ENCODE measurements at places on chromosomes 3 and 15. TPM values are rescaled to one million over a fixed set of nuclear protein-coding genes. Genes with fewer than 3 reads are reported as not detected.
A peak's percentile ranks its signal among the peaks of the same experiment; 100 is the strongest.

DNA sequence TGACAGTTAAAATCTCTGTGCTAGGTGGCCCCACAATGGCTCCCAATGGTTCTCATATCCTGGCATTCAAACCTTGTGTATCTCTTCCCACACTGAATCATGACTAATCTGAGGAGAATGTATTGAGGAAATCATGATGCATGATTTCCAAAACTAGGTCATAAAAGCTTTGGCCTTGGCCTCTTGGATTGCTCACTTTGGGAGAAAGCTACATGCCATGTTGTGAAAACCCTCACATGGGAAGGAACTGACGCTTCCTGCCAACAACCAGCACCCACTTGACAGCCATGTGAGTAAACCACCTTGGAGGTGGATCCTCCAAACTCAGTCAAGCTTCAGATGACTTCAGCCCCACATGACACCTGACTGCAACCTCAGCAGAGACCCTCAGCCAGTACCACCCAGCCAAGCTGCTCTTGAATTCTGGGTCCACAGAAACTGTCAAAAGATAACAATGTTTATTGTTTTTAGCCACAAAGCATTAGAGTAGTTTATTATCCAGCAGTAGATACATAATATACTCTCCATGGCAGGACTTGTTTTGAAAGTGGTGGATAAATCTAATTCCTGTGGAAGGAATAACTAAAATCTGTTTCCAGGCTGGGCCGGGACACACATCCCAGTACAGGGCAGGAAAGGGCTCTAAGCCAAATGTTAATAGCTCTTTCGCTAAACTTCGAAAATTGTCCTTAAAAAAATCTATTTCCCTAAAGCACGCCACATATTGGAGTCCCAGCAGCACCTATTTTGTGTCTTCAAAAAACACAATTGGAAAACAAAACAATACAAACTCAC lies 1.0 kb upstream of the ZNF620 start:
- no peak for DNase-seq

DNA sequence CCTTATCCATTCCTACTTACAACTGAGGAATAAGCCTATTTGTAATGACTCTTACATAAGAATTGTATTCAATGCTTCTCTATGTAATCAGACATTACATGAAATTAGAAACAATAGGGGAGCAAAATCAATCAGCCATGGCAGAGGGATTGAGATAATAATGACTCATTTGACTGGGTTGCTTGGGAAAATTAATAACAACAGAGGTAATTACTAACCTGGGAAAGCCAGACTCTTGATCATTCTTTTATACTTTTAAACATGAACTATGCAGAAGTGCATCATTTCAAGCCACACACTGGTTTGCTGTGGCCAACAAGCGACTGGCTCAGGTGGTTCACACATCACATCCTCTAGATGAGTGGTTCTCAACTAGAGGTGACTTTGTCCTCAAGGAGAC lies 126.3 kb upstream of the CRBN start:
- DNase-seq: no peak

DNA sequence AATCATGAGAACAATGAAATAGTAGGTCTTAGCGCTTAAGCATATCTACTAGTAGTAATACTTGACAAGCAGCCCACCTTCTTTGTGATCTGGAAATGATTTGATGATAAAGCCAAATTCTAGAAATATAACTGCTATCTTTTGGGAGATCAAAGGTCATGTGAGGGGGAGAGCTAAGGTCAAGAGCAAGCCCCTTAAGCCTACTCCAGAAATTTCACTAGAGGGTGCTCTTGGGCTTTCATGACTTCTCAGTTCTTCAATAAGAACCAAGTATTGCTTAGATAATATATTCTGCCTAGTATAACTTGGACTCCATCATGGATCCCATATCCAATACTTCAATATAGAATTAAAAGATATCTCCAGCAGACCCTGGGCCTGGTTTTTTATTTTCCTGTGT lies 319.6 kb downstream of the ZBTB20 start:
- DNase-seq: peak; percentile 82

The CYP11A1 gene
- not detected for total RNA-seq

The HYKK gene
- 0.47 TPM for total RNA-seq

DNA sequence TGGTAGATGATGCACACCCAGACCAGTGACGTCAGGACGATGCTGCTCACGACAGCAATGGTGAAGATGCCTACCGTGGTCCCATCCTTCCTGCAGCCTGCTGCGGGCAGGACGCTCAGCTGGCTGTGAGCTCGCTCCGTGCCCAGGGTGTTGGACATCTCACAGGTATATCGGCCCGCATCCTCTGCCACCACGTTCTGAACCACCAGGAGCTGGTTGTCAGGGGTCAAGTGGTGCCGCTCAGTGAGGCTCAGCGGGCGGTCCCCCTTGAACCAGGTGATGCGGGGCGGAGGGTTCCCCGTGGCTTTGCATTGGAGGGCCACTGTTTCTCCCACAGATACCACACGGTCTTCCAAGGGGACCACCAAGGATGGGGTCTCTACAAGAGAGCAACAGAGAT lies 117.8 kb downstream of the LRIG1 start:
- no peak for DNase-seq

DNA sequence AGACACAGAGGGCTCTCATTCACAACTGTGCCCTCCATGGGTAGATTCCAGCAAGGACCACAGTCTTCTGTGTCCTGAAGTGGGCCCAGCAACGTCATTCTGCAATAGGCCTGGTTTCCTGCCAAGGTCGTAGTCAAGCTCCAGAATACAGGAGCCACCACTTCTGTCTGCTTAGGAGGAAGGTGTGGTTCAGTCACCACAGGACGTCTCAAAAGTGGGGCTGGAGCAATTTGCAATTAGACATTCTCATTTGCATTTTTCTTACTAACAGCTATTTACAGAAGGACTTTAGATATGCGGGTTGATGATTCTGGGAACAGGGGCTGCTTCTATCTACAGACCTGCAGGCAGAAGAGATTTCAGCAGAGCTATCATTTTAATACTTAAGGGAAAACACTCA lies 58.7 kb upstream of the MYRIP start:
- peak; percentile 64 for DNase-seq

The LSG1 gene
- 74.3 TPM for total RNA-seq

All from Karpas-422 (cell line).